AG20443 (cell line): ENCODE measurements at places on chromosomes 5 and 9.

DNA sequence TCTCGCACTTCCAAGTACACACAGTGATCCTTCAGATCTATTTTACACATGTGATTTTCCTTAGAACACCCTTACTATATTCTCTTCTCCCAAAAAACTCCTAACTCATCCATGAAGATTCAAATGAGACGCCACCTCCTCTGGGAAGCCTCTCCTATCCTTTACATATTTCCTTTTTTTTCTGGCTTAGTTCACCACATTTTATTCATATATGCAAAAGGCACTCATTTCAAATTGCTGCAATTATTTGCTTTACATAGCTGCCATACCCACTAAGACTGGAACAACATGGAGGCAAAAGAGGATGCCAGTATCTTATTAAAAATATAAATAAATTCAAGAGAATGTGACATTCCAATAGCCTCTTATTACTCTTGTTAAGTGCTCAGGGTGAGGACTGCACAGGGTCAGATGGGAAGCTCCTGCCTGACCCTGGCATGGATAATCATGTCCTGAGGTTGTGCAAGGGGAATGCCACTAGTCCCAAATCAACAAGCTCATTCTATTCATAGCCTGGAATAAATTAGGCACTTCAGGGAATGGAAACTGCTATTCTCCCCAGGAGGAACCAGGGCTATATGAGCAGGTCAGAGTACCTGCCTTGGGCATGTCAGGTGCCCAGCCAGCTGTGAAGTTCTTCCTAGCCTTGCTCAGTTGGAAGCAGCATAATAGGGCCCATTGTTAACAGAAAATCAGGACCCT is 262.9 kb downstream of the FBXL17 start:
- no peak for DNase-seq

DNA sequence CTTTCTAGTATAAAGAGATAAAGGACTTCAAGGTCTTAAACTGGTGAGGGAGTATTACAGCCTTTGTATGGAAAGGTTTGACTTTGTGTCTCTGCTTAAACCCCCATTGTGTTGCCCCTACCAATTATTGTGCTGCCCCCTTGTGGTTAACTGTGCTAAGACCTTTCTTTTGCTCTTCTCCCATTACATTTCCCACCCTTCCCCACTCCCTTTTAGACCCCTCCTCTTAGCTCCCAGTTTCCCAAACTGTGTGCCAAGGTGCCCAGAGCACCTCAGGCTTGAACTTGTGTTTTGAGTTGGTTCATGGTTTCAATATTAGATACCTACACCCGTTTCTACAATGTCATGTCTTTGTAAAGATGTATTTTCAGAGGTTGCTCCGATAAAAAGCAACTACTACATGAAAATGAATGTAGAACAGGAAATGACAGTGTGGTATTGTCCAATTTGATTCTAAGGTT is 2.9 kb downstream of the JAK2 start:
- DNase-seq: peak; percentile 54

- DNase-seq: no peak
These were observed 43.6 kb upstream of the TRMT10B start for GRCh38 chr9:37710046-37710445.

GRCh38 chr9:27367175-27367798 is 70.3 kb upstream of the EQTN start:
- DNase-seq: no peak

- DNase-seq: no peak
These were observed 43.9 kb downstream of the RAPGEF1 start for GRCh38 chr9:131695836-131696460.

GRCh38 chr9:79360387-79361347 is 211.1 kb upstream of the TLE4 start:
- peak; percentile 12 for DNase-seq

GRCh38 chr9:104177003-104177611 is 83.0 kb downstream of the SMC2 start:
- DNase-seq: no peak
